ENCODE measurements at places on chromosomes 5 and 9.
A peak's percentile ranks its signal among the peaks of the same experiment; 100 is the strongest.

GRCh38 chr9:96449523-96449844 lies 485 bp upstream of the HABP4 start:
- no peak for DNase-seq

DNA sequence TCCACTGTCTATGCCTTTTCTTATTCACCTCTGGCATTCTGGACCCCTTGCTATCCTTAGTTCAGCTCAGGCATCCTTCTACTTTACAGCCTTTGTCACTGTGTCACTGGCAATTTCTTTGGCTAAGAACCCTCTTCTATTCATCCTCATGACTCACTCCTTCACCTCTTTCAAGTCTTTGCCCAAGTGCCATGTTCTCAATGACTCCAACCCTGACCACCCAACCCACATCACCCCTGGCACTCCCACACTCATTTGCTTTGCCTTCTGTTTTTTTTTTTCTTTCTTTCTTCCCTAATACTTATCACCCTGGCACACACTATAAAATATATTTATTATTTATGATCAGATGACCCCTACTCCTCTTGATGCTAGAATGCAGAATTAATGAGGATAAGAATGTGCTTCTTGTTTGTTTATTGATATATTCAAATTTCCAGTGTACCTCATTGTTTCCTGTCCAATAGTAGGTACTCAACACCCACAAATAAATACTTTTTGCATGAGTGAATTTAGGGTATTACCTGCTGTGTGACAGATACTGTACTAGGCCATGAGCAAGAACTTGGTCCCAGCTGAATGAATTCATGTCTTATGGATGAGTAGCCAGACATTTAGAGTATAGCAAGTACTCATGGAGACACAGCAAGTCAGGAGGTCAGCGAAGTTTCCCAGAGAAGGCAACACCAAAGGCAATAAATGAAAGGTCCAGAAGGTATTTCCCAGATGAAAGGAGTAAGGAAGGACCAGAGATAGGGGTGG lies 236.1 kb downstream of the PAPPA start:
- DNase-seq, result peak; percentile 52

- DNase-seq, result no peak
These were observed 2.3 kb downstream of the GRIN1 start for GRCh38 chr9:137141050-137141810.

DNA sequence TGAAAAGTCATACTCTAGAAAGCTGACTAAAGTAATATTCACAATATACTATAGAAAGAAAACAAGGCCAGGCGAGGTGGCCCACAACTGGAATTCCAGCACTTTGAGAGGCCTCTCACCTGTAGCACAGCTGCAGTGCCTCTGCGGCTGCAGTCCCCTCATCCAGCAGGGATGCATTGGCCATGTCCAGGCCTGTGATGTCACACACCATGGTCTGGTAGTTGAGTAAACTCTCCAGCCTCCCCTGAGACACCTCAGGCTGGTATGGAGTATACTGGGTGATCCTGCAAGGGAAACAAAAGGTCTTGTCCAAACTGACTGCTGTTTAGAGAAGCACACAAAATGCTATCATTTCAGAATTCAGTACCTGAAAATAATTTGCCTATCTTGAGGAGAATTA lies 35.5 kb downstream of the GLDC start:
- no peak for DNase-seq

GRCh38 chr5:168260353-168261226 lies 30.9 kb upstream of the WWC1 start:
- no peak for DNase-seq

DNA sequence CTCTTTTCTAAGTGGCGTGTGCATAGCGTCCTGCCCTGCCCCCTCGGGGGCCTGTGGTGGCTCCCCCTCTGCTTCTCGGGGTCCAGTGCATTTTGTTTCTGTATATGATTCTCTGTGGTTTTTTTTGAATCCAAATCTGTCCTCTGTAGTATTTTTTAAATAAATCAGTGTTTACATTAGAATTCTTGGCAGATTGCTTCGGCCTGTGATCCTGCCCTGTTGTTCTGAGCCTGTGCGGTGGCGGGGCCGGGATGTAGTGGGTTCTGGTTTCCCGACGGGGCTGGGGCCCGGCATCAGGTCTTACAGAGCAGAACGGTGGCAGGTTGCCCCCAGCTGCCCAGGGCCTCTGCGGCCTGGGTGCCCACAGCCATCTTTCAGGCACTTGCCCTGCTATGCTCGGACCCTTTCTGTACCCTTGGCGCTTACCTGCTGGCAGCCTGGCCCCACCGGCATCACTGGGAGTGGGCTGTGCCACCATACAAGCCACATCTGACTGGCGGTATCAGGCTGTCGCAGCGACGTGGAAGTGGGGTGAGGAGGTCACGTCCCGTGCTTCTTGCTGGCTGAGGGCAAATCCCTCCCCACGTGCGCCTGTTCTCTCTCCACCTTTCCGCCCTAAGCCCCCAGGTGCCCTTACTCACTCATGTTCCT lies 9.0 kb downstream of the QRFP start:
- DNase-seq, result no peak

DNA sequence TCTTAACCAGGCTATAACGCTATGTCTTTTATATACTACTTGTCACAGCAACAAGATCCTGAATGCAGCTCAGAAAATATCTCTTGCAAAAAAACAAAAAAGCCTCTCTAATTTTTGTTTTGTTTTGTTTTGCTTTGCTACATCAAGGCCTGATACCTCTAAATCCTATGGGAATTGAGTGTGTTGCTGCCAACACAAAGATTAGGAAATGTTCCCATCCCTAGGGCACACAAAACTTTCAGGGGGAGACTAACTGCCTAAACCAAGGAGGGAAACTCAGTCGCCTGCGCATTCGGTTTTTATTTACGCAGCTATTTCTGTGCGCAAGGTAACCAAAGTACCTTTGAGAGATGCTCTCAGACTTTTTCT lies 1.7 kb downstream of the SSBP2 start:
- no peak for DNase-seq

DNA sequence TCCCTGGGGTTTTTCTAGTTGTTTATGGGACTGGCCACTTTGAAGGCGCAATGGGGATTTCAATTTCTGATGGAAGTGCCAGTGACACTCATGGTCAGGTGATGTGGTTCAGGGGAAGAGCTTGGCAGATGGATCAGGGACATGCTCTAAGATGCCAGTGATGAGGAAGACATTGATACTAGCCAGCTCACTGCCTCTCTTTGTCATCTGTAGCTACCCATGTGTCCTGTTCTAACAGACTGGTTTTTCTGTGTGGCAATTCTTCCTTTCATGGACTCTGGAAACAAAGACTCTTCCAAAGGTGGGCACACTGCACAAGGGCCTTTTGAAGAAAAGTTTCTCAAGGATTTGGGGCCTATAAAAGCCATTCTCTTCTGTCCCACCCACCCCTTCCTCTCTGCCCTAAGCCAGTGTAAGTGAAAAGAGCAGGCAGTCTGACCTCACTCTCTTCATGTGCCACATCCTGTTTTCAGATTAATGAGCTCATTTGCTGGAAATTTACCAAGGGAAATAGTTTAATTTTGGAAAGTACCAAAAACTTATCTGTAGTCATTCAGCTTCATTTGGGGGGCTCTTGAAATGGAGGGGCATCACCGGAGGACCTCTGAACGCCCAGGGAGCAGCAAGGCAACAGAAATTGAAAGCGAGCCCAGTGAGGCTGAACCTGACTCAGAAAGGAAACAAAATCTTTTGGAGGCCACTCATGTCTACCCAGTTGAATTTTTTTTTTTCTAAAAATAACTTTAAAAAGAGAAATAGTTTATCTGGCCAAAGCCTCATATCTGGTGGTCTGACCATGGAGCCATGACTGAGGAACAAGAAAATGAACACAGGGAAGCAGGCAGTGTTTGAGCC lies 4.9 kb upstream of the TRAF1 start:
- DNase-seq, result peak; percentile 76

GRCh38 chr9:129223551-129224208 lies 45.6 kb upstream of the IER5L start:
- DNase-seq, result no peak

DNA sequence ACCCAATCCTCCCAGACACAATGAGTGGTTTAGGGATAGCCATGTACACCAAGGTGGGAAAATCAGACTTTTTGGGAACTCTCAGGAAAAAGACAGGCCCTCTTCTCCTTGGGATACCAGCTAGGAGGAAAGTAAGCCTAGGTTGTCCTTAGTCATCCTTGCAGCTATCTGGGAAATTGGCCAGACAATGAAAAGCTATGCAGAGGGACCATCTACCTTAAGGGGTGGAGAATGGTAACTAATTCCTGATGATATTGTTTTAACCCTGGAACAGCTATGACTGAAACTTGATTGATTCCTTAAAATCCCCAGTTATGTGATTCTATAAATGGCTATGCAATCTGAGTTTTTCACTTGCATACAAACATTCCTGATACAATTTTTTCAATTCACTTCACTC lies 88.9 kb upstream of the BNC2 start:
- no peak for DNase-seq

DNA sequence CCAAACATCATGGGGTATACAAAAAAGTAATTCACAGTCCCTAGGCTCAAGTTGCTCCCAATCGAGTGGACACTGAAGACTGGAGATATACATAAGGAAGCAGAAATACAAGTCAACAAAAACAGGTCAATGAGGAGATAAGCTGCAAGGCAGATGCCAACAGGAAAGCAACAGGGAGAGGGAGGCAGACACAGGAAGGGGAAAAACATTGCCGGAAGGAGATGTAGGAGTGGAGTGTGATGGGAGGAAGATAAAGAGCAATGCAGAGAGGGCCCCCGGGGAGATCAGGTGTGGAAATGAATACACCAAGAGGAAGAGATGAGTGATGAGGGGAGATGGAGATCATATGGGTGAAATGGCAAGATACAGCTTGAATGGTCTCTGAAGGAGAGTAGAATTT lies 243.0 kb downstream of the RAB3C start:
- DNase-seq, result no peak

- DNase-seq, result no peak
These were observed 117.9 kb upstream of the GRIA1 start for GRCh38 chr5:153372425-153373129.

DNA sequence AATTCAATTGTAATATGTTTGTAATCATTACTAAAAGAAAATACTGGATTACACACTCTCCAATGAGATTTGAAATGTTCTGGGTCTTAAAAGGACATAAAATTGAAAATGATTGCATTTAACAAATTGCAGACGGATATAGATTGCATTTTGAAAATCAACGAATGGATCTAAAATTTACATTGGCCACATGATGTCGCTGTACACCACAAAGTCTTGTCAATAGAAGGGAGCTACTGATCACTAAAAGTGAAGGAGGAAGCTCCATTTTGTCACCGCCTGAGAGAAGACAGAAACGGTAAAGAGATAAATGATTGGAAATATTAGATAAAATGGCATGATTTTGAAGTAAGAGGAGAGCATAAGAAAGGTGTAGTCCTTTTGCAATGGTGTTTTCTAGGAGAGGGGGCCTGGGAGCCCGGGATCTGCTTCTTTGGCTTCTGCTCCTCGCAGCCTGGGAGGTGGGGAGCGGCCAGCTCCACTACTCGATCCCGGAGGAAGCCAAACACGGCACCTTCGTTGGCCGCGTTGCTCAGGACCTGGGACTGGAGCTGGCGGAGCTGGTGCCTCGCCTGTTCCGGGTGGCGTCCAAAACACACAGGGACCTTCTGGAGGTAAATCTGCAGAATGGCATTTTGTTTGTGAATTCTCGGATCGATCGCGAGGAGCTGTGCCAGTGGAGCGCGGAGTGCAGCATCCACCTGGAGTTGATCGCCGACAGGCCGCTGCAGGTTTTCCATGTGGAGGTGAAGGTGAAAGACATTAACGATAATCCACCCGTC lies at the start of gene PCDHA1:
Gene PCDHA1, plus strand, starts transcription at position 236 of the 782 bp plus-strand sequence.
- no peak for DNase-seq

DNA sequence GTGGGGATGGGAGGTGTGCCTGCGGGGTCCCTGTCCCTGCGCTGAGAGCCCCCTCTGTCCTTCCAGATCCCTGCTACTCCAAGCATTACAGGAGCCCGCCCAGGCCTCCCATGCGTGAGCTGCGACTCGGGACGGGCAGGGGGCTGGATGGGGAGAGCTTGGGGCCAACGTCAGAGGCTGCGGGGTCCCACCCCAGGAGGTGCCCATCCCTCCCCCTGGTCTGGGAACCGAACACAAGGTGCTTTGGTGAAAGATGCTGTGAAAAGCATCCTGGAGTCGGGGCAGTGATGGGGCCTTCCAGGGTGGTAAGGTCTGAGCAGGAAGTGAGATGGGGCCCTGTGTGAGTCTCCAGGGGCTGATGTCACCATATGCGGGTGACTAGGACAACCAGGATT lies 2.7 kb downstream of the LCN9 start:
- no peak for DNase-seq

GRCh38 chr5:23330726-23331125 lies 176.7 kb upstream of the PRDM9 start:
- DNase-seq, result peak; percentile 6

- no peak for DNase-seq
These were observed 20.2 kb downstream of the NR2F1 start for GRCh38 chr5:93603078-93603792.

GRCh38 chr9:92468206-92468605 lies 14.1 kb downstream of the ASPN start:
- DNase-seq, result peak; percentile 55

GRCh38 chr5:150068472-150068871 lies 17.9 kb downstream of the CSF1R start:
- DNase-seq, result peak; percentile 57

DNA sequence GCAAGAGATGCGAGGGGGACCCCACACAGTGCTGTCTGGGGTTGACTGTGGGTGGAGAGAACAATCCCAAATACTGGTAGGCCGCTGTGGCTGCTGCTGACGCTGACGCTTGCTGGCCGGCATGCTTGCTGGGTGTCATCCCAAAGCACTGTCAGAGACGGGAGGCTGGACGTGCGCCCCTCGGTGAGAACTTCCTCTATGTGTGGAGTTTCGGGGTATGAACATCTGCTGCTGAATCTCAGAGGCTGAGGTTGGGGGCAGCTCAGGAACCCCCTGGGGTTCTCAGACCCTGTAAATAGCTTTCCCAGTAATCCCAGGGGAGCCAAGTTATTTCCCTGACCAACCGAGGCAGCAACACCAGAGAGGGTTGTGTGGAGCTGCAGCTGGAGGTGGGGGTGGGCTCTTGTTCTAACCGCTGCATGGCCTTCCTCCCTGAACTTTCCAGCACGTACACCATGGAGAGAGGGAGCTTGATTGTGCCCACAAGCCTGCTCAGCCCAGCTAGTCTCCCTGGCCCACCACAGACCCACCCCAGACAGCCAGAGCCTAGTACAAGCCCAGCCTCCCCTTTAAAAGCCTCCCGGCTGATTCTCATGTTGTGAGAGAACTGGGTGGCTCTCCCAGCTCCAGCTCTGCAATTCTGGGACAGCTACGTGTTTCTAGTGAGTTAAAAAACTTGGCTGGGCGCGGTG lies 21.8 kb upstream of the SLC12A7 start:
- no peak for DNase-seq

GRCh38 chr9:138072897-138073296 lies 195.3 kb downstream of the CACNA1B start:
- DNase-seq, result no peak

GRCh38 chr5:151581812-151582583 lies 9.1 kb downstream of the FAT2 start:
- no peak for DNase-seq

DNA sequence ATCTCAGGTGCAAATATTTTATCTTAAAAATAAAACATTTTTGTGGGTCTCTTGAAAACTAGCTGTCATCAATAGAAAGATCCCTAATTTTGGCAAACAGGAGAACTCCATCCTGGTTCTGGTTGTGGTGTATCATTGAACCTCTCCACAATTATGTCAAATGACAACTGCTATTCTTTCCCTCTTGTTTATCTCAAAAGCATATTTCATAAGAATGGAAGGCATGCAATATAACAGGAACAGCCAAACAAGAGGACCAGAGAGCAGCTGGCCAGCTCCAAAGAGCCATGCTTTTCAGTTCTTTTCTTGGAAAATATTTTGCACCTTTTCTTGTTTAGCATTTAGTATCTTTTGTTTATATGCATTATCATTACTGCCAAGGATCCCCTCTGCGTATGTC lies 125.4 kb downstream of the ADAMTS6 start:
- DNase-seq, result no peak

Measured in HT1080 (cell line).